ENCODE measurements at places on chromosomes 16 and 17.
A peak's percentile ranks its signal among the peaks of the same experiment; 100 is the strongest.

DNA sequence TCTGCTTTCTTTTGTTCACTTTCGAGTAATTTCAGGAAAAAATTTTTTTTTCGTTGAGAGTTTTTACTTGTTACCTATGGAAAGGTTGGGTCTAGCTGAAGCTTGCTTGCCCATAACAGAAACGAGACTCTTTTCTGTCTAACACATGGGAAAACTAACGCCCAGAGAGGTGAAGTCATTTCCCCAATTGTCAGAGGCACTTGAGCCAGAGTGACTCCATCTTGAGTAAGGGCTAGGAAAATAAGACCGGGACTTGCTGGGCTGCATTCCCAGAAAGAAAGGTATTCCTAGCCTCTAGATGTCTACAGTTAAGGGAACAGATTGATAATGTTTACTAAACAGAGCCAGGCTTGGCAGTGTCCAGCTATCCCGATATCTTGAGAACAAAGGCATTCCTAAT is 26.8 kb downstream of the PRKCB start:
- DNase-seq, result no peak

DNA sequence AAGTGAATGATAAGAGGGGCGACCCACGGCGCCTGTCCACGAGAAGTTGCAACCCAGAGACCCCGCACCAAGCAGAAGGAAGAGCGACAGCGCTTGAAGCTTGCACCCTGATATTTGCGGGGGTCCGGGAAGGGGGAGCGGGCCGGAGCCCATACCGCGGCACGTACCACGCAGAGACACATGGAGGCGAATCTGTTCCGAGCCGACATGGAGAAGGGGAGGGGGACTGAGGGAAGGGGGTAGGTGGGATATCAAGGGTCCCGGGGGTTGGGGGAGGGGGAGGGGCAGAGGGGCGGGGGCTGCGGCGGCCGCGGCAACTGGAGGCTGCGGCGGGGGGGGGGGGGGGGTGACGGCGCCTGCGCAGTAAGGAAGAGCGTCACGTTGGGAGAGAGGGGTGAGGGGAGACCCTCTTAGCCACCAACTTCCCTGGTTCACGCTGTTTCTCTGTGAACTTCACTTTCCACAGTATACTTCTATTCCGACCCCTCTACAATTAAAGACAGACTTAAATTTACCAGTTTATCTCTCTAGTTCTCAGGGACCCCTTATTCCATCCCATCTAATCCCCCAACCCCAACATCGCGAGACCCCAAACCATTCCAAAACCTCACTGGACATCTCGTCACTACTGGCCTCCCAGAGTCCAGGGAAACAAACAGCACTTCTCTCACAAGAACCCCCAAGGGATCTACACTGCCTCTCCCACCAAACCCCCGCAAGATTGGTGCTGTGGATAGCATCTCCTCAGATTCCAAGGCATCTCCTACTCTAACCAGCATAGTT is 8.0 kb downstream of the DLG4 start:
- DNase-seq, result no peak

- DNase-seq, result no peak
Observed at GRCh38 chr17:75475851-75476250, 19.4 kb downstream of the TMEM94 start.

GRCh38 chr16:70743791-70744190 is 57.2 kb downstream of the VAC14 start:
- no peak for DNase-seq

GRCh38 chr16:67026570-67026969 is 2.4 kb upstream of the CBFB start:
- DNase-seq, result no peak

DNA sequence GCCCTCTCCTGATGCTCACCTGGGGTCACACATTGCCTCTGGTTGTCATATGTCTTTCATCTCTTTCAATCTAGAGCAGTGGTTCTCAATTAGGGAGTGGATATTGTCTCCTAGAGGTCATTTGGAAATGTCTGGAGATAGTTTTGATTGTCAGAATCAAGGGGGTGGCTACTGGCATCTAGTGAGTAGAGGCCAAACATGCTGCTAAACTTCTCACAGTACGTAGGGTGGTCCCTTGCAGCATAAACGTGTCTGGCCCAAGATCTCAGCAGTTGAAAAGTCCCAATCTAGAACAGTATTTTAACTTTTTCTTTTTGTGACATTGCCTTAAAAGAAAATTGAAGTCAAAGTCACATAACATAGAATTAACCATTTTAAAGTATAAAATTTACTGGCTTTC is 30.5 kb upstream of the SLC5A10 start:
- DNase-seq, result no peak

GRCh38 chr17:62966426-62967204 is 580 bp downstream of the TANC2 start:
- DNase-seq, result peak; percentile 63

DNA sequence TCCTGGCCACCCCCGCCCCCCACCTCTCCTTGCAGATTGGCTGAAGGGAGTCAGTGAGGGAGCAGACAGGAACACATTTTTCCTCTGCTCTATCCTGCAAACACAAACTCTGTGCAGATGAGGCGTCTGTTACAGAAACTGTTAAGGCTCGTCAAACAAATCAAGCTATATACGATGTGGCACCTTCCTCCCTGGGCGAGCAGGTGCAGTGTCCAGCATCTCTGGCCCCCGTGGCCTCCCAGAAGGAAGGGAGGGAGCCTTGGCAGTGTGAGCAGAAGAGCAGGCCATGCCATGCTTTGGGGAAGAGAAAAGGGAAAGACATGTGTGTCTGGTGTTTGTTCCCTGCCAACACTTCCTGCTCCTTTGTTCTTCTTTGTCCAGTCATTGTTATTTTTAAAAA is 267.8 kb downstream of the UTP18 start:
- no peak for DNase-seq

DNA sequence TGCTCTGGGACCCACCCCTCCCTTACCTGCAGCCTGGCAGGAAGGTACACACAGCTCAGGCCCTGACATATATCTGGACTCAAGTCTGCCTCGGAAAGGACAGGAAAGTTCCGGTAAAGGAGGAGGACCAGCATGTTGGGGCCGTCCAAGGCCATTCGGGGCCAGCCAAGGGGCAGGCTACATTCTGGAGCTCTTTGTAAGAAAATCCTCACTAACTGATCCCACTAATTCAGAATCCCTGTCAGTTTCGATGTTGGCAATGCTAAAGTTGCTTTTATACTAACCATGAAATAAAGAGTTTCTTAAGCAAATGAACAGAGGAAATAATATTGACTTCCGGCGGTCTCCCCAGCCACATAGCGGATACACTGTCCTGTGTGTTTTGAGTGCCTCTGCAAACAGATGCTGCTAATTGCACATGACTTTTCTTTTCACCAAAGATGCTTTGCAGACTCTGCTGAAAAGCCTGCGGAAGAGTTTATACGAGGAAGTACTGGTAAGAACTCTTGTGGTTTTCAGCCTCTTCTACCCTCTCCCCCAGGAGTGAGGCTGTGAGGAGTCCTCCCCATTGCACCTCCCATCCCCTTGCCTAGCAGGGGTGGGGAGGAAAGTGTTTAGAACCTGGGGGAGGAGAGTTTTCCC is 54.8 kb downstream of the PLXDC1 start:
- no peak for DNase-seq

GRCh38 chr17:41073676-41074075 is 8.0 kb upstream of the KRTAP2-4 start:
- no peak for DNase-seq

DNA sequence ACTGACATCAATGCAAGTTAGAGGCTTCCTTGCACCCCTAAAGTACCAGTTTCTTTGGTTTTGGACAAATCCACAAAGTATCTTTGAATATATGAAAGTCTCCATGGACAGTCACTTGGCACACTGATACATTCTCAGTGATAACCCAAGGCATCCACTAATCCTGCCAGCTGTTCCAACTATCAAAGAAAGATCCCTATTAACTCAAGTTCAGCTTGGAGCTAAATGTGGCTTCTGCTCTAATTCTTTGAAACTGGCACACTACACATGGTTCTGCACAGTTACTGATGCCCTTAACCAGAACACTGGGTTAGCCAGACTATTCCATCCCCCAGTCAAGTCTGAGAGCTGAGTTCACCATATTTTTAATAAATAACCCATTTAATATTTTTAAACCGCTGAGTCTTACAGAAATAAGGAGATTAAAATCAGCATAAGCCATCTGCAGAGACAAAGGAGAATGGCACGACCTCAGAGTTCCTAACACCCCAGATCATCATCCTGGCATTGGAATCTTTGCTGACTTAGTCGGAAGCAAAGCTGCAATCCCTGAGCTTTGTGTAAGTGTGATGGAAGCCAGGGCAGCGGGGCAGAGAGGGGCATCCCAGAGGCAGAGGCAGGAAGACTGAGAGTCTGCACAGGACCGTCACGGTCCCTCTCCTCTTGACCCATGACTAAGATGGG is 6.3 kb downstream of the CACNG1 start:
- DNase-seq, result no peak

DNA sequence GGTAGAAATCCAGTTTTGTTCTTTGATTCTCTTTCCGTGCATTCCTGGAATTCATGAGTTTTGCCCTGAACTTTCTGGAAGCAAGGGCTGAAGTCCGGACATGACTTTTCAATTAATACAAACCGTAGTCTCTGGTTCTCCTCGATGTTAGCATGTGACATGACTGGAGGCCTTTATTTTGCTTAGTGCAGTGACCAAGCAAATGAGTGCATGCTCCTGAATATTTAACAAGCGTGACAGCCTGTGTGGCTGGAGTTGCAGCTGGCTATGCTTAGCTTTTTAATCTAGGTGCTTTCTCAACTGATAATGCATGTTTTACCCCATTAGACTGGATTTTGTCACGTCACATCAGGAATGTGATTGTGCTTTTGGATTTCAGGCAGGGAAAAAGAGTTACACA is 302.1 kb downstream of the MAP2K6 start:
- no peak for DNase-seq

GRCh38 chr17:49218941-49219913 is 8.7 kb downstream of the ABI3 start:
- no peak for DNase-seq

DNA sequence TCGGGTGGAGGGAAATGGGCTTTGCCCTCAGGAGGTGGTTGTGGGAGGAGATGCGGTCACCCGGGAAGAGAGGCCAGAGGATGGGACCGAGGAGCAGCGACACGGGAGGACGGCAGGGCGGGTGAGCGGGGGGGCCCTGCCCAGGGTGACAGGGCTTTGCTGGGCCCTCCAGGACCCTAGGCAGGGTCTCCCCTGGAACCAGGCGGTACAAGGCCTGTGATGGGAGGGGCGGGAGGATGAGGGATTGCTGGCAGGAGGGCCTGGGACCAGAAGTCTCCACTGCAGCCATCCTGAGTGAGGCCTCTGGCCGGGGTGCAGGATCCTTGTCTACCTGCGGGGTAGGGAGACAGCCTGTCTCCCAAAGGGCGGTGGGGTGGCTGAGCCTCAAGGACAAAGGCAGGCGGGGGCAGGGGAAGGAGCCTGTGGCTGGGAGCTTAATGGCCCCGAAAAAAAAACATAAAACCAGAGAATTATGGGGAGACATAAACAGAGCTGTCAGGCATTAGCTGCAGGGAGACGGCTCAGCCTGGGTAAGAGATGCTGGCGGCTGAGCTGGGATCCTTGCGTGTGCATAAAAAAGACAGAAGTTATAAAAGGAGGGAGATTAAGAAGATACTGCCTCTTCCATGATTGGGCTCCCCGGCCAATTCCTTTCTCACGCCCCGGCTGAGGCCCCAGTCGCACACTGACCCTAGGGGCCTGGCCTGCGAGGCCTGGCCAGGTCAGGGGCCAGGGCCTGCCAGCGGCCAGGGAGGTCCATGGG is 66.7 kb downstream of the SREBF1 start:
- no peak for DNase-seq

- no peak for DNase-seq
Observed at GRCh38 chr16:83171396-83171795, 544.6 kb downstream of the CDH13 start.

GRCh38 chr16:55543472-55543871 is 23.0 kb upstream of the CAPNS2 start:
- no peak for DNase-seq

DNA sequence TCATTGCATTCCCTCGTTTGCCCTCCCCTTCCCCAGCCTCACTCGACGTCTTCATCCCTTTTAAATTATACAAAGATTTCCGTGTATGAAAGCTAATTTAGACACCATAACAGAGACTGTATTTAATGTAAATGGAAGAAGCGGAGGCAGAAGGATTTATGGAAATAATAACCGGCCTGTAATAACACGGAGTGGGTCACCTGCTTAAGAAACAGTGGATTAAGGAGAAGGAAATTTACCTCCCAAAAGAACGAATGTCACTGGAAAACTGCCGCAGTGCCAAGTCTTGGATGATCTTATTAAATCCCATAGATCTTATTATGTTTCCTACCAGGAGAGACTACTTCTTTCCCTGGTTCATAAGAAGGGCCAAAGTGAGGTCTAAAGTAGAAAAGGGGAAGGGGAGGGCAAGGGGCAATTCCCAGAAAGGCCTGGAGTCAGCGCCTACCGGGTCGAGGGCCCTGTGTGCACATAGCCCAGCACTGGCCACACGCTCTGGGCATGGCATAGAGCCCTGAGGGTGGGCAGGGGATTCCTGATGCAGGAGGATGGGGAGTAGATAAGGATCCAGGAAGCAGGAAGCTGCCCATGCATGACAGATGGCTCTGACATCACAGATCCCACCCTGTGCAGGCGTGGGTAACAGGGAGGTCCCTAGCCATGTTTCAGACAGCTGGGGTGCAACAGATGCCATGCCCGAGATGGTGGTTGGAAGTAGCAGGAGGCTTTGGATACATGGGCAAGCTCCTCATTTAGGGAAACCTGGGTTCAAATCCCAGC is 56.2 kb upstream of the RPL38 start:
- DNase-seq, result no peak

GRCh38 chr16:2512735-2513404 is 882 bp upstream of the ATP6V0C start:
- no peak for DNase-seq

- no peak for DNase-seq
Observed at GRCh38 chr17:58215685-58216084, 3.4 kb downstream of the MKS1 start.

- DNase-seq, result no peak
Observed at GRCh38 chr17:59962739-59963318, 1.7 kb downstream of the RNFT1 start.

GRCh38 chr16:21608639-21609328 is 9.4 kb downstream of the METTL9 start:
- DNase-seq, result no peak

DNA sequence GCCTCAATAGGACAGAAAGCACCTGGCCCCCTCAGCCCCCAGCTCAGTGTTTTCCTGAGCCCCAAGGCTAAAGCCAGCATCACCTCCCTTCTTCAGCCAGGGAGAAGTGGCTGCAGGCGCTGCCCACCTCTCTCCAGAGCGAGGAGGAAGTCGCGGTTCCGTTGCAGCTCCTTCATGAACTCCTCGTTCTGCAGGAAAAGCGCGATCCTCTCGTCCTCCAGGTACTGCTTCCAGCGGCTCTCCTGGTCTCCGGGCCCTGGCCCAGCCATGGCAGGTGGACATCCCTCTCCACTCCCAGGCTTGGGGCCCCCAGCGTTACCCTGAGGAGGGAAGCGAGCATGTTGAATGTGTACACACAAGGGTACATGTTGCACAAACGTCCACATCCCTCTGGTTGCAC is 22.7 kb upstream of the MRPS23 start:
- no peak for DNase-seq

GRCh38 chr17:77163001-77163400 is 22.2 kb downstream of the SEC14L1 start:
- no peak for DNase-seq

Data from T-helper 9 cell (primary cell).